ENCODE measurements at places on chromosomes 12 and 14.
A peak's percentile ranks its signal among the peaks of the same experiment; 100 is the strongest.

GRCh38 chr14:90191154-90191553 lies 65.2 kb upstream of the PSMC1 start:
- no peak for DNase-seq

DNA sequence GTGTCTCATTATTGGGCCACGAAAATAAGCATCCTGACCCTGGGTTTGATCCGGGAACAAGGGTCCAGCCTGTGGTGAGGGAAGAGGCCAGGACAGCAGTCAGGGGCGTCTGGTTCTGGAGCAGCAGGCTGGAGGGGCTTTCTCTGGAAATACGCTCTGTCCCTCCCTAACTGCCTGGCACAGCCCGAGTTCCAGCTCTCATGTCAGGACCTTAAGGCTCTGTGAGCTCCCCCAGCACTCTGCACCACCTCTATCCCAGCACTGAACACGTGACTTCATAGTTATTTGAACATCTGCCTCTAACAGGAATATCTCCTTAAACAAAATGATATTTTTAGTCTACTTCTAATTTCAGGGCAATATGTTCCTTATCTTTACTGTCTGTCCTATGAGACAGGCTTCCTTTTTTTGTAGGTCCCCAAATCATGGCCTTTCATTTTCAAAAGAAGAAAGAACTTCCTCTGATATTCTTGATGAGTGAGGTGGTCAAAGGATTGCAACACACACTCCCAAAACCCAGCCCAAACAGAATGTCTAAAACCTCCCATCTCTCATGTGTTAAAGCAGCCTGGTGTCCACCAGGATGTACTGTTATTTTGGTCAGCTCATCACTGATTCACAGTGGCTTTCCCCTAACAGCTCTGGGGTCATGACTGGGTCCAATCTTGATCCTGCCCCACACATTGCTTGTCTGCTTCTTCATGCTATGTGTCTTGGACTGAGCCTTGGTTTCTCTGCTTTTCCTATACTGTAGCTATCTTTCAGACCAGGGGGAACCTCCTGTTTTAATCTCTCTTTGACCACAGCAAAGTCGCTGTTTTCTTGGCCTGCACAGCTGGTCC lies 9.7 kb downstream of the AQP6 start:
- no peak for DNase-seq

DNA sequence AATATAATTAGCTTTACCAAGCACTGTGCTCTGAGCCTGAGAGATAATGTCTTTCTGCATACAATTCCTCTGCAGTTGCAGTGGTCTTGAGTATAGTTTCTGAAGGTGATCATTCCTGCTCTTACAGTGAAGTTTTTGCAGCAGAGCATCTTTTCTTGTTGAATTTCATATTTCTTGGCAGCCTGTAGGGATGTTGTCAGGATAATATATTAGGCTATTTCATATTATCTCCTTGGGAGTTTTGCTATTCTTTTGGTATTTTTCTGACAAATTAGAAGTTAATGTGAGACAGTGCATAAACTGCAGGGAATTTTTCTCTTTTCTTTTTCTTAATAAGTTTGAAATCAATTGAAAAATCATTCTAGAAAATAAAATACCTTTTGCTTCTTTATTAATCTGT lies 1502.6 kb upstream of the FLRT2 start:
- DNase-seq, result no peak

DNA sequence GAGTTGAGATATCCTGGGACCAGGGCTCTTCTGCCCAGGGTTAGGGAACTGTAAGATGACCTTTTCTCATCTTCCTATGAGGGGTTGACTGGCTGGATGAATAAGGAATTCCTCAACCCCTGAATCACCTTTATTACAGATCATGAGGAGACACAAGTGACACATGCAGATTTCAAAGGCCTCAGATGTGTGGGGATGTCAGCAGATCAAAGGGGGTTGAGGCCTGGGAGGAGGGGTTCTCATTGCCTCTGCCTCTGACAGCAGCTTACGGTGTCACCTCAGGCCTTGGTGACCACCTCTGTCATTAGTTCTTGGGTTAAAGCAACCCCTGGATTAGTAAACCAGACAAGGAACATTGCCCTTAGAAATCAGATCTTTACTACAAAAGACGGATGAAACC lies 2.1 kb upstream of the KRT72 start:
- no peak for DNase-seq

- DNase-seq, result no peak
Measured at GRCh38 chr14:37969511-37969979, 238.2 kb upstream of the SSTR1 start.

GRCh38 chr12:3564861-3565260 lies 73.9 kb downstream of the PRMT8 start:
- no peak for DNase-seq

GRCh38 chr12:24854017-24854416 lies 94.9 kb downstream of the BCAT1 start:
- no peak for DNase-seq

- DNase-seq, result no peak
Measured at GRCh38 chr14:54805070-54805444, 97.6 kb downstream of the GCH1 start.

DNA sequence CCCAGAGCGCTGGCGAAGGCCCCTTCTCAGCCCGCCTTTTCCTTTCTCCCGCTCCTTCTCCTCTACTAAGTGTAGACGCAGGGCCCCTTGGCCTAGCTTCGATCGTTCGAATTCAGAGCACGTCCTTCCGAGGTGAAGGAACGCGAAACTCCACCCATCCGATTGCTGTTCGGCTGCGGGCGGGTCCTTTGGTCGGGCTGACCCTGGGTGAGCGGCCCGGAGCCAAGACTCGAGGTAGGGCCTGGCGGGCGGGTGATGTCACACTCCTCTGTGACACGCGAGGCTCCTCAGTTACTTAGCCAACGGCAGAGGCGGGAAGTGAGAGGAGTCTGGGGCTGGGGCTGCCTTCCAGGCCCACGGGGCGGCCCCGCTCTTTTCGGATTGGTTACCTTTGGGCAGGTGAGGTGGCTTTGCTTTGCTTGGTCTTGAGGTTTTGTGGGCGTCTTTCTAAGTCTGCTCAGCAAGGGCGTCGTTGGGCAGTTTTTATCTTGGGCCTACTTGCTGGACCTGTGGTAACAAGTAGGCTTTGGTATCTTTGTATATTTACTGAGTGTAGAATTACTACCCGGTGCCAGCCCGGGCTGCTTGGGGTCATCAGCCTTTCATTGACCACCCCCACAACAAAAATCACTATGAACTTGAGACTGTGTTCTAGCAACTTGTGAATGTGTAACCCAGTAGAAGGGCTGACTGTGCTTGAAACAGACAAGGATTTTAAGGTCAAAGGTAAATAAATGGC lies 694 bp downstream of the TMBIM6 start:
- DNase-seq, result peak; percentile 12

Data from smooth muscle cell of the brain vasculature (primary cell).